ENCODE measurements at places on chromosomes 6 and 20.
A peak's percentile ranks its signal among the peaks of the same experiment; 100 is the strongest.

GRCh38 chr6:29839917-29840316 is 12.3 kb downstream of the HLA-G start:
- DNase-seq: no peak

- no peak for DNase-seq
Measured at GRCh38 chr20:24684421-24684871, 215.0 kb downstream of the SYNDIG1 start.

DNA sequence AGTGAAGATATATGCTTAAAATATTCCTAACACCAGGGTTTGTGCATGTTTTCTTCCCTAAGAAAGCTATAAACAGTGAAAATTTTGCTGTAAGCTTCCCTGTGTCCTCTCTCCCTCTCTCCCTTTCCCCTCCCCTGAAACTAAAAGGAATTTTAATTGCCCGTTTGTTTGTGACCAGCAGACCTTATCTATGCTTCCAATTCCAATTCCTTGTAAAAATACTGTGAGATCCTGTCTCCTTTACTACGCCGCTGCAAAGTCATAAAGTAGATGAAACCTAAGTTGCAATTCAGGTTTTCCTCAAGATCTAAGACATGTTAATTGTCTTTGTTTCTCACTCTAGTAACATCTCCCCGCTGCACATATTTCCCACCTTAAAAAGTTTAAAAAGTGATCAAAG is 82.3 kb downstream of the DNAH8 start:
- DNase-seq: no peak

DNA sequence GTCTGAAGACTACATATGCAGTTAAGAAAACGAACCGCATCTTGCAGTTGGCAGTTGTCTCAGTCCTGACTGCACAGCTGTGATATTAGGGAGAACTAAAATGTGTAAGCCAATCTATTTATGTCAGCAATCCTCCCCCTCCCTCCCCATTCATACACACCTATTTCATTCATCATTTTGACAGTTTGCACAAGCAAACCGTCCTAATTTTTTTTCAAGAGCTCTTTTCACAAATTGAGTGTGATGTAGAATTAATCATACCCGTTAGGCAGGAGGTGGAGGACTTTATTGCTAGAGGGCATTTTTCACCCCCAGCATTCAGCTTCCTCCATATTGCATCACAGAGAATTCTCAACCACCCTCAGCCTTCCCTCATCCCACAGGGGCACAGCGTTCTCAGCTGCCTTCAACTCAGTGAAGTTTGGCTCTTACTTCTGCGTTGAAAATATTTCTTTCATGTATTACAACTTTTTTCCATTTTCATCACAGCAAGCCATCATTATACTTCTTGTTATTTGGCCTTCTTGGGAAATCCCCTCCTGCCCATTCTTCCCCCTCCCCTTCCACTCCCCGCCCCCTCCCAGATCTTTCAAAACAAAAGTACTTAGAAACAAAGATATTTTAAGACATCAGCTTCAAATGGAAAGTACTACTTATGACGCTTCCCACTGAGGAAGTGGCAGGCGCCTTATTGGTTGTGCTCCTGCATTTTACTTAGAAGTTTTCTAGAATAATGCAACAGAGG is 37.5 kb downstream of the NOX3 start:
- peak; percentile 8 for DNase-seq

DNA sequence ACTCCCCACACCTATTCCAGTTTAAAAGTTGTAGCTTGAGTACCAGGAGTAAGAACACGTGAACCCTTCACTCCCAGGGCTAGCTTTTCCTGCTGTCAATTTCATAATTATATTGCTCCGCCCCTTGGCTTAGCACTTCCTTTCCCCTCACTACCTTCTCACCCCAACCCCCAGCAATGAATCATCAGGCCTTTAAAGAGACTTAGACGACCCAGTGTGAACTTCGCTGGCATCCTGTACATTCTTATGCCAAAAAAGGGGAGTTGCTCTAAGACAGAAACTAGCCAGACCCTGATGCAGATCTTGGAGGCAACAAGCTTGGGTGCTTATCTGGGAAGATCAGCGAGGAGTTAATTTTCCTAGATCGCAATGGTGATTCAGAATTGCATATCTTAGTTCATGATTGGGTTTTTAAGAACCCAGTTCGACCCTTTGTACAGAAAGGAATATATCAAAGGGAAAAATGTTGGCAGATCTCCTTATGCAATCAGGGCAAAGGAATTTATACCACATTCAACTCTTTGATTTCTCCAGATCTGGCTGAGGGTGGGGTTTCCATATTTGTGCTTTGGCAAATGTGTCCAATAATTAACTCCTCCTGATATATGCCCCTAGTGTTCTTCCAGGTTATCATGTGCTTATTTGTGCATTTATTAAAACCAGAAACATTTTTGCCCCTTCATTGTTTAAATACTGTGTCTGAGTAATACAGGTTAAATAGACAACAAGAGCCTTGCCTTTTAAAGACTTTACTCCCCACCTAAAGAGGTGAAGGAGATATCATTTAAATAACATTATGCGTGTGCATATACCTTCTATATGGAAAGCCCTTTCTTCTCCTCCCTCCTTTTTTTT is 8.1 kb upstream of the ATXN1 start:
- peak; percentile 14 for DNase-seq

GRCh38 chr6:127768223-127768622 is 132.6 kb downstream of the THEMIS start:
- no peak for DNase-seq

DNA sequence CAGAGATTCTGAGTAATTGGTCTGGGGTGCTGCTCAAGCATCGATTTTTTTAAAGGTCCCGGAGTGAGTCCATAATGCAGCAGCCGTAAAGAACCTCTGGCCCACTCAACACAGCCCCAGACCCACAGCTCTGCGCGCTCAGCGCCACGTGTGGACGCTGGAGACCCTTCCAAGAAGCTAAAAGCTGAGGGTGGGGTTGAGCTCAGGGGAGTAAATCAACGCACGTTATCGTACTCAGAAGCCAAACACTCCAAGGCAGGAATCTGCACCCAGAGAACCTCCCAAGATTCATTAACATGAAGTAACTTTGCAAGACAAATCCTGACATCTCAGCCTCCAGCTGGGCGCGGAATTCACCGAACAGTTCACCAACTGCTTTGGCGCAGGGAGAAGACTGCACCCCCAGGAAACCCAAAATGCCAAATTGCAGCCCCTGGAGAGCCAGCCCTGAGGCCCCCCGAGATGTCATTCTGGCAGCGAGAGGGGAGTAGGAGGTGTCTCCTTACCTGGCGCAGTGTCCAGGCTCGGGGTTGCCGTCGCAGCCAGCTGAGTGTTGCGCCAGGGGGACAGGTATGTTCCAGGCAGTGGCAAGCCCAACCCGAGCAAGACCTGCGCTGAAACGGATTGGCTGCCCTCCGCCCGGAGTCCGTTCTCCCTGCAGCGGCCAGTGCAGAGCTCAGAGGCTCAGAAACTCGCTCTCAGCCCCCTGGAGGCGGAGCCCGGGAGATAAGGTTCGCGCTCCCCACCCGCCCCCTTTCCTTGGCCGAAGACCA is at the start of gene COL21A1:
Gene COL21A1 (minus strand): TSS at position 700 of the 773 bp plus-strand sequence. CDS start 64,962 bp downstream, outside the sequence.
- no peak for DNase-seq

GRCh38 chr20:53399083-53399482 is 194.6 kb downstream of the ZNF217 start:
- no peak for DNase-seq

DNA sequence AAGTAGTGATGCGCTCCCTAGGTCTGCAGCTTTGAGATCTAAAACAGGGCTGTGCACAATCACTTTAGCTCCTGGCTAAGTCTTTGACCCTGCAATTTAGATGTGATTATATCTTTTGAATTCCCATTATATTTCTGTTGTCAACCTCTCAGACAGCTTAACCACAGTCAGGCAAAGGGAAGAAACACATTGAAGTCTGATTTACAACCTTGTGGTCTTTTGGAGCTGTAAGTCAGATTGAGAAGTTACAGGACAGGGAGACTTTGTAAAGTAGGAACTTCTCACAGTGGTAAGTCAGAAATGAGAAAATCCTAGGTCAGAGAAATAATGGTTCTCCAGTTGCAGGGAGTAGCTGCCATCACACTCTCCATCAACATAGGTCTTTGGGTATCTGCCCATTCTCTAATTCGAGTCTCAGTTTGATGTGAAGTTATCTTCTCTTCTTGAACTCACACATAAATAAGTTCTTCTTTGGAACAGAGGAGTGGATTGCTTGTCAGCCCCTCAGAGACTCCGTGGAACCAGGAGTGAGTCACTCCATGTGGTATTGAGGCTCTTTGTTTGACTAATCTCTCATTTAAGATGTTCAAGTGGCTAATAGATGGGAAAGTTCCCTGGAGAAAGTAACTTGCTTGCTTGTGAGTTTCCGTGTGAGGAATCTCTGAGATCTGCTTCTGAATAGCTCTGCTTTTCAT is 35.0 kb upstream of the SGK1 start:
- DNase-seq: no peak

DNA sequence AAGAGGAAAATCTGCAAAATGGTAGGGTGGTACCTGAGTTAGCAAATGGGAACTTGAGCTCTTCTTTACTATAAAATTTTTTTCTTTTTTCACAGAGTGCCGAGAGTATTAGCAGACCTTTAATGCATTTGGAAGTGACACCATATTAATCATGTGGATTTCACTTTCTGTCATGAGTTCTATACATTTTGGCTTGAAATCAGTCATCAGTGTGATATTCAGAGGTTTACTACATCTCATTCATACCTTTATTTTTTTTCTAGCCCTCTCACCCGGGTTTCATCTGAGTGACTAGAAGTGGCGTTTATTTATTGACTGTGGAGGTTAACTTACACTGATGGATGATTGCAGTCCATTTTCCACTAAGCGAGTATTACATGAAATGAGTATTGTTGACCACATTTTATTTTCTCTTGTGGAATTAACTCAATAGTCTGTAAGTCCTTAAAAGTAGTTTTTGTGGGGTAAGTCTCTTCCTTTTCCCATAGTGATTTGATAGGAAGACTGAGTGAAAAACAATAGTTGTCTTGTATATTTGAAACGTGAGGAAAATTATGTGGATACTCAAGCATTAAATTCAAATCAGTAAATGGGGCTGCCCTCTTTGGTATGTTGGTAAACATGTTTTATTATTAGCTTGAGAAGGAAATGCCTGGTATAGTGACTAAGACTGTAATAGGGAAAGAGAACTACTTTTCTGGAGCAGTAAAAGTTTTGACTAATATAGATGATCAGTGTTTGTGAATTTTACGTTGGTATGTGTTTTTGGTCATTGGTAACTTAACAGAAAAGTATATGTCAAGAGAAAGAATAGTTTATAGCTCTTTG is 55.5 kb downstream of the JARID2 start:
- no peak for DNase-seq

DNA sequence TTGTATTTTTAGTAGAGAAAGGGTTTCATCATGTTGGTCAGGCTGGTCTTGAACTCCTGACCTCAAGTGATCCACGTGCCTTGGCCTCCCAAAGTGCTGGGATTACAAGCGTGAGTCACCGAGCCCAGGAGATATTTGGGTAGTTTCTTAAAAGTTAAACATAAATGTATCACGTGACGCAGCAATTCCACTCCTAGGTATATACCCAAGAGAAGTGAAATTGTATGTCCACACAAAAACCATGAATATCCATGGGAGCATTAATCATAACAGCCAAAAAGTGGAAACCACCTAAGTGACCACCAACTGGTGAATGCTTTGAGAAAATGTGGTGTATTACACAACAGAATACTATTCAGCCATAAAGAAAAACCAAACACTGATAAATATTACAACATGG is 164.8 kb downstream of the MRPL14 start:
- no peak for DNase-seq

DNA sequence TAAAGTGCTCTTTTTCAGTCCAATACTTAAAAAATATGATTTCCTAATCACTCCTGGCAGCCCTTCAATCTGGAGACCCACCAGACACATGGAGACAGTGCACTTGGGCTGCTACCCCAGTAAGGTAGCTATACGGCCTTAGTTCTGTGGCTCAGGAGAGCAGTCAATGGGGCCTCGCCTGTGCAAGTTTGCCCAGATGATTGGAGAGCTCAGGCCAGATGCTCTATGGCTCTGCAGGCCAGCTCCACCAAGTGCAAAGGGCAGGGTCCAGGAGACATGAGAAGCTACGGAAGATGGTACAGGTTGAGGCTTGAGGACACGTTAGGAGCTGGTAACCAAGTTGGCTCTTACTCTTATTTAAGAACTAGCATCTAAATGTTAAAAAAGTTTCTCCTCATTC is 30.7 kb downstream of the STK38 start:
- DNase-seq: no peak
